ENCODE measurements at places on chromosomes 1 and 21. TPM values are rescaled to one million over a fixed set of nuclear protein-coding genes. Genes with fewer than 3 reads are reported as not detected.

Gene NECTIN4
- polyA plus RNA-seq, result 8.1 TPM

Gene KRTAP10-1
- not detected for polyA plus RNA-seq

Gene OR2L5
- not detected for polyA plus RNA-seq

Gene AMPD1
- not detected for polyA plus RNA-seq

Gene TTC39A
- polyA plus RNA-seq, result 32.6 TPM

Gene HES3
- polyA plus RNA-seq, result not detected

Gene HUNK
- polyA plus RNA-seq, result 0.27 TPM

Gene TMEM200B
- polyA plus RNA-seq, result 1.9 TPM
